Aorta (tissue), 5 donors: ENCODE measurements at places on chromosomes 7 and 10.
A peak's percentile ranks its signal among the peaks of the same experiment; 100 is the strongest.

DNA sequence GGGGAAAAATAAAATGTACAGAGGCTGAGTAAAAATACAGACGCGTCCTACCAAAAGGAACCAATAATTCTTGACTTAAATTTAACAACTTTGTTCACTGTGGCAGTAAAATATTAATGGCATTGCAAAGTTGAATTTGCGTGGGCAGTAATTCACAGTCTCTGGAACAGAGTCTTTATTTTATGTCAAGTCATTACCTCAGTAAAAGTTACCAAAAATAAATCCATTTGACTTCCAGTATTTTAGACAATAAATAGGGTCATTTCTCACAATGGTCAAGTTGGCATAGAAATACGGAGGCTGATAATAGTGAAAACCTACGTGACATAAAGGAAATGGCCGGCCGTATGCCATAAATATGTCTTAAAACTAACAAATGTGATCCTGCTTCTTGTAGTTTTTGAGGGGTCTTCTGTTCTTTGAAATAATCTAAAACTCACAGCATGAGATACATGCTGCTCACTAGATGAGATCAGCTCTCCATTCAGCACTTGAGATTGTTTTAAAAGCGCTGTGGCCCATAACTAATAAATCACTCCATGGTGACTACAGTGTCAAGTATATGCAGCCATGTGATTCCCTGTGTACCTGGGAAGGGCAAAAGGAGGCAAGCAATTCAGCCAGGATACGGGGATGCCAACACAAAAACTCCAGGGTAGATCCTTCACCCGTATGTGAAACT lies 75.3 kb downstream of the DOCK4 start:
- DNase-seq, result no peak

DNA sequence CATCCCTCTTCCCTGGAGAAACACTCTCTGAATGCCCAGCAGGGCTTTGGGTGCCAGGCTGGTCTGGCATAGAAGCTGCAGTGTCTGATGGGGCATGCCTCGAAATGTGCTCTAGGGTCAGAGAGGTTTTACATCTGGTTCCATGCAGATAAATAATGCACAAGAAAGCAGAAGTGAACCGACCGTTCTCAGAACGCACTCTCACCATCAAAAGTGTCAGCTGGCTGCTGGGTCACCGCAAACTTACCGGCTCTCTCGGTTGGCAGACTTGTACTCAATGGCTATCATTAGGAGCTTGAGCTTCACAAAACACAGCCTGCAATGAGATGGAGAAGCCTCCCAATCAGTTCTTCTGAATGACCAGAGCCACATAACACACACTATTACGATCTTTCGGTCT lies 610.0 kb downstream of the KCNMA1 start:
- no peak for DNase-seq

DNA sequence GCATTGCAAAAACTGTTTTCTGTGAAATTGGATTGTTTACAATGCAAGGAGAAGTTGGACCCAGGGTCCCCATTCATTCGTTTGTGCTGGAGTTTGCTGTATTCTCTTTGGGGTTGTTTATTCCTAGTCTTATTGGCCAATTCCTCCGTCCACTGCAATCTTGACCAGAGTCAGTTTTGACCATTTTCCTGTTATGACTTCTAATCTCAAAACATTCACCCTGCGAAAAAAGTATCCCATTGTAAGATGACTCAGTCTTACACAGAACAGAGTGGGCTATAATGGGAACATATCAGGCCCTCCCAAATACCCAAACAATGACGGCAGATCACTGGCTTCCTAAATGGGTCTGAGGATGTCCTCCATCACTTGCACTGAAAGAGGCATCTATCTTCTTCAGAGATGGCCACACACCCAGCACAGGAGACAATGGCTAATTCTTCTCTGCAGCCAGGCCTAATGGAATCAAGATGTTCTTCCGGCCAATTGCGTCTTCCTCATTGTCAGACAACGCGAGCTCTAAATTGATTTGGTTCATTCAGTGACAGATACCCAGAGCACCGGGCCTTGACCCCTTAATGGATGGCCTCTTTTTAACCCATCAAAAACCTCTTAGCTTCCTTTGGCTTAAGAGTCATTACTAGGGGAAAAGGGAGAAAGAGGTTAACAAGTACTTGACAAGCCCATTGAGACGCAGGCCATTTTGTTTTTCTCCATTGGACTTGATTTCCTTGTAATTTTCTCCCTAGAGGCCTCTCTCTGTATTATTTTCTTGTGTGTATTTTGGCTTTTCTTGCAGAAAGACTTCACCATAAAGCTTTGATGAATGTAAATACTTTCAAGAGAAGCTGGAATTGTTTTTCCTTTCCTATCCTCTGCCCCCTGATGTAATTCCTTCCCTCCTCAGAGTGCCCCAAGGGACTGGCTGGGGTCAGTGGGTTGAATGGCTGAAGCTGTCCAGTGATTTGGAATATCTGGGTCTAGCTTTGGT lies 129.6 kb downstream of the PRPF18 start:
- DNase-seq, result no peak

DNA sequence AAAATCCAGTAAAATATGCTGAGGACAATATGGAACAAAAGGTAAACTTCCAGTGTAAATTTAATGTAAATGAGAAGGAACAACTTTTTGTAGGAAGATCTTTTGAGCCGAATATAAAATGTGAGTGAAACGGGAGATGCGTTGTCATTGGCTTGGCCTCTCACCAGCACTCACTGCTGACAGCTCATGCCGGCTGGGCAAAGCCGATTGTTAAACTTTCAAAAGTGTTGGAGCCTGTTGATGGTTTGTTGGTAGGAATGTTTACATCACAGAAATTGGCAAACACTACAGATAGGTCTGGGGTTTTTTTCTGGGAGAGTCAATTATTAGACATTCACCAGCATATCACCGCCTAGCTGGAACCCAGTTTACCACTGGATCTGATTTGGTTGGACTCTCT lies 6.1 kb downstream of the PSTK start:
- DNase-seq, result no peak

- DNase-seq, result no peak
These were observed 17.7 kb upstream of the ASB4 start for GRCh38 chr7:95467912-95468607.

- DNase-seq, result no peak
These were observed 36.0 kb downstream of the PRTFDC1 start for GRCh38 chr10:24916365-24916764.

DNA sequence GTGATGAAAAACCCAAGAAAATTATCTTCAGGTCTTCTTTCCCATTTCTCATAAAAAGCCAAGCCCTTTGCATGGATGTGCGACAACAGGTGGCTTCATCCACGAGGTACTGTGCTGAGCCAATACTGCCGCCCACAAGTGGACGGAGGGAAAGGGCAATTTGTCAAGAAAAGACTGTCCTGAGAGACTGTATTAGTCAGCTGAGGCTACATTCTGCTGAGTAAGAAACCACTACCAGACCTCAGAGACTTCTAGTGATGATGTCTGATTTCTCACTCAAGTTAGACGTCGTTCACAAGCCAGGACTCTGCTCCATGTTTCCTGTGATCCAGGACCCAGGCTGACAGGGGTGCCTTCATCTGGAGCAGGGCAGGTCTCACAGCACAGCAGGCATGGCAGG lies 171.5 kb upstream of the CDCA7L start:
- DNase-seq, result no peak

DNA sequence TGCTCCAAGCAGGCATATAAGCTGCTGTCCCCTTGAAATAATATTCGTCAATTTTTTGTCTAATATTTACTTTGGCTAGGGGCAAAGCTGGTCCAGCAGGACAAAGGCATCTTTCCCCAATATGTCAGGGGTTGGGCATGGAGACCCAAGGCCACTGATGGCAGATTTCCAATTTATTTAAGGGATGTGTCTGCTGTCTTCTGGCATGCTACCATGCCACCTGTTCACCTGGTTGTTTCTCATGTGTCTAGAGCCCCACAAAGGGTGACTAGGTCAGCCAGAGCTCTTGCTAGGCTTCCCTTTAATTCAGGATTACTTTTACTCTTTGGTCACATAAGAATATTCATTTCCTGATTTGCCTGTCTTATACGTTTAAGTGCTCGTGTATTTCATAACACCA lies 22.1 kb upstream of the SYPL1 start:
- DNase-seq, result no peak

- peak; percentile 77 for DNase-seq
These were observed 239.6 kb downstream of the DNAJB6 start for GRCh38 chr7:157576415-157576814.

GRCh38 chr10:113222207-113222606 lies 272.2 kb downstream of the TCF7L2 start:
- no peak for DNase-seq

DNA sequence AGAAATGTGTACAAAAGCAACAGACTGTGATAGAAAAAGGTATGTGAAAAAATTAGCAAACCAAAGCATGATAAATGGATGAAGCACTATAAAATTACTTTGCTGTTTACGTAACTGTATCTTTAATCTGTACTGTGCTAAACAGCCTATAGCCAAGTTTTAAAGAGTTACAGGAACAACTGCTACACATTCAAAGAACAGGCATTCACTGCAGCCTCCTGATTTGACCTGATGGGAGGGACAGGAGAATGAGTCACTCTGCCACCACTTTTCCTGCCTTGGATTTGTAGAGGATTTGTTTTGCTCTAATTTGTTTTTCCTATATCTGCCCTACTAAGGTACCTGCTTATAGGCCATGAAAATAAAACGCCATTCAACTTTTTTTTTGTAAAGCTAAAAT lies 116.1 kb downstream of the FANK1 start:
- DNase-seq, result no peak

DNA sequence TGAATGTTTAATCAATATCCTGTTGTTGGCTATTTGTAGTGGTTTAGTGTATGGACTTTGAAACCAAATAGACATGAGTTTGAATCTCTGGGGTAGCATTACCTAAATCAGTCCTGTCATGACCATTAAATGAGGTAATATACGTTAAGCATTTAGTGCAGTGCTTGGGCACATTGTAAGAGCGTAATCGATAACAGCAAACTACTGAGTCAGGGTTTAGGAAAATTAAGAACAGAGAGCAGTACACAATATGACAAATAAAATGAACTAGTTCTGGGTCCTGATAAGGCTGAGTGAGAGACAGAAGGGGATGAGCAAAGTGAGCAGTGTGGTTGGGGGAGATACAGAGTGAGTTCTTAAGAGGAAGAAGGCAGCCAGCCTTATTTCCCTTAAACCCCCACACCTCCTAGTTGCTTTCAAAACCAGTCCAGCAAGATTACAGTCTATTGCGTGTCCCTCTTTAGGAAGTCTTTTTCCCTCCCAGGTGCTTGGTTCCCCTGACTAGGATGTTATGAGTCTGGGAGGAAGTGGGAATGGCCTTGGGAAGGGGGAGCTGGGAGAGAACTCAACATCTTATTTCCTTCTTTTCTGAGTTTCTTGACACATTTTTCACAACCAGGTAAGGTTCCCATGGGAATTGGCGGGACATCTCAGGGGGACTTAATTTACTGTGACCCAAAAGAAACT lies 171.0 kb downstream of the SND1 start:
- DNase-seq, result no peak

DNA sequence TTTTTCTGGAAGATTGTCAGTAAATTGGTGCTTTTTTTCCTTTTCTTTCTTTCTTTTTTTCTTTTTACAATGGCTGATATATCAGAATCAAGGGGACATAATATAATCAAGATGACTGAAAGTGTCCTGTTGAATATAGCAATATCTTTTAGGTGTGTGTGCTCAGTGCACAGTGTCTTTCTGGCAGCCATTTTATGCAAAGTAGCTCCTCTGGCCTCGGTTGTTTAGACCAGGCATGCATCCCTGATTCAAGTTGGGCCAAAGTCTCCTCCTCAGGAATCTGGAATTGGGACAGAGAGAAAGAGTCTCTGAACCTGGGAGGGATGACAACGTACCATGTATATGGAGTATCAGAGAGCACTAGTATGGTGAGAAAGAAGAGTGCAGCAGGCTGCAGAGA lies 49.0 kb upstream of the MTPN start:
- no peak for DNase-seq

- DNase-seq, result no peak
These were observed 47.5 kb downstream of the WIPF3 start for GRCh38 chr7:29853789-29854188.

- DNase-seq, result no peak
These were observed 28.6 kb downstream of the MACC1 start for GRCh38 chr7:20188567-20188966.

- DNase-seq, result peak; percentile 76
These were observed 91.1 kb downstream of the CXCL12 start for GRCh38 chr10:44293842-44294241.

DNA sequence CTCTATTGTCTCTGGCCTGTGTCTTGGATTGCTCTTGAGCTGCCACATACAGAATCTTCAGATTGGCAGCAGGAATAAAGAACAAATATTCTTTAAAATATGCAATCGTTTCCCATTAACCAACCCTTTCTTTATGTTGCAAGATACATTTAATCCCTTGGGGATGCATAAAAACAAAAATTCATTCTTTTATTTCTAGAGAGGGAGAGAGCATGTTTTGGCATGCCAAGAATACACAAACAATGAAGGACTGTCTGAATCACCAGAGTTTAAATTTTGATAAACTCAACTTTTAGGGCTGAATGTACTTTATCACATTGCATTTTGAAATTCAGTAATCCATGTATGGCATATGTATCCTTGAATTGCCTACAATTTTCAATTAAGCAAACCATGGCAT lies 154.3 kb upstream of the SEMA3D start:
- DNase-seq, result no peak

- no peak for DNase-seq
These were observed 47.9 kb downstream of the VWA2 start for GRCh38 chr10:114286921-114287320.

- peak; percentile 85 for DNase-seq
These were observed 115.2 kb downstream of the SORBS1 start for GRCh38 chr10:95445837-95446486.

DNA sequence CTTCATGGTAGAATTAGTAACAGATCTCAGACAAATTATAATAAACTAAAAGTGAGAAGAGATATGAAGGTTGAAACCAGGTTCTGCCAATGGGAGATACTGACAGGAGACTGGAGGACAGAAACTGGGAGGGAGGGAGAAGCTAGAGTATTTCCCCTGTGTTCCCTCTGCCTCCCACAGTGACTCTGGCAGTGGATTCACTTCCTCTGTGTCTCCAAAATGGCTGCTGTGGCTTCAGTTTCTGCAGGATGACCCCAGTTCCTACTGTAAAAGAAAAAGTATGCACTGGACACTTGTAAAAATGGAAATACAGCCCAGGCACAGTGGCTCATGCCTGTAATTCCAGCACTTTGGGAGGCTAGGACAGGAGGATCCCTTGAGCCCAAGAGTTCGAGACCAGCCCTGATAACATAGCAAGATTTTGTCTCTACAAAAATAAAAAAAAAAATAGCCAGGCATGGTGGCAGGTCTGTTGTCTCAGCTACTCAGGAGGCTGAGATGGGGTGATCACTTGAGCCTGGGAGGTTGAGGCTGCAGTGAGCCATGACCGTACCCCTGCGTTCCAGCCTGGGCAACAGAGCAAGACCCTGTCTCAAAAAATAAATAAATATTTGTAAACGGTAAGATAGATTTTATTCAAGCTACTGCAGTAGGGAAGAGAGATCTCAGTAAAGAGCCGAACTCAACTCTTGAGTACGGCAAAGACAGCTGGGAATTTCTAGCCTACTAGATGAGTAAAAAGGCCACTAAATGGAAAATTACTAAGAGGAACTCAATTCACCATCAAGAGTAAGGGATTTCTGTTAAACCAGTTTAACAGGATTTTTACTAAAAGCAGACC lies 156.6 kb upstream of the TRIM24 start:
- DNase-seq, result no peak

- DNase-seq, result no peak
These were observed 92.9 kb downstream of the GPR26 start for GRCh38 chr10:123759041-123759440.
